Mesenteric fat pad (tissue), 1 donor: ENCODE measurements at places on chromosomes 16 and 17. TPM values are rescaled to one million over a fixed set of nuclear protein-coding genes. Genes with fewer than 3 reads are reported as not detected.

Gene PRKCA
- 14.9 TPM for total RNA-seq

Gene CDR2L
- 29.9 TPM for total RNA-seq

Gene AXIN2
- 26.9 TPM for total RNA-seq

Gene TOM1L1
- 16.4 TPM for total RNA-seq

Gene MINK1
- total RNA-seq, result 60.3 TPM

Gene ATXN2L
- 106 TPM for total RNA-seq

Gene KRT32
- not detected for total RNA-seq

Gene MEFV
- 6.0 TPM for total RNA-seq

Gene KLHL10
- 0.74 TPM for total RNA-seq

Gene SPATA32
- not detected for total RNA-seq

Gene MAF
- total RNA-seq, result 100 TPM

Gene SERPINF2
- total RNA-seq, result 29.3 TPM

Gene KCNJ2
- 3.2 TPM for total RNA-seq

Gene WBP2
- total RNA-seq, result 125 TPM

Gene AIPL1
- total RNA-seq, result not detected

Gene AANAT
- total RNA-seq, result not detected

Gene BBS2
- total RNA-seq, result 24.9 TPM

Gene MARF1
- total RNA-seq, result 51.4 TPM

Gene C16orf86
- 2.9 TPM for total RNA-seq

Gene TPSAB1
- total RNA-seq, result 10.7 TPM

Gene PRSS8
- 0.51 TPM for total RNA-seq

Gene GAS2L2
- total RNA-seq, result 1.2 TPM

Gene THUMPD1
- total RNA-seq, result 26.1 TPM

Gene GPR179
- total RNA-seq, result not detected

Gene ARSG
- 4.3 TPM for total RNA-seq

Gene DOC2B
- 41.5 TPM for total RNA-seq

Gene ASPHD1
- 0.67 TPM for total RNA-seq

Gene KRT20
- 1.2 TPM for total RNA-seq

Gene RTN4RL1
- 11.2 TPM for total RNA-seq

Gene IQCK
- total RNA-seq, result 9.7 TPM

Gene CIITA
- 10.0 TPM for total RNA-seq

Gene APOH
- total RNA-seq, result not detected

Gene KRTAP3-2
- not detected for total RNA-seq

Gene CDRT15L2
- total RNA-seq, result not detected

Gene MT1M
- total RNA-seq, result 367 TPM

Gene RBBP6
- 46.1 TPM for total RNA-seq

Gene CCL4
- total RNA-seq, result 25.3 TPM

Gene FOXN1
- not detected for total RNA-seq

Gene CD300LF
- total RNA-seq, result 2.8 TPM

Gene CLEC10A
- 20.6 TPM for total RNA-seq

Gene HBA2
- 248 TPM for total RNA-seq

Gene ADORA2B
- total RNA-seq, result 0.55 TPM

Gene TEKT5
- total RNA-seq, result not detected

Gene KRT15
- total RNA-seq, result not detected

Gene GLP2R
- 6.7 TPM for total RNA-seq

Gene CHAD
- total RNA-seq, result 0.39 TPM

Gene NPIPB2
- 10.9 TPM for total RNA-seq

Gene FZD2
- 3.9 TPM for total RNA-seq

Gene PPP1R1B
- 33.1 TPM for total RNA-seq

Gene AMFR
- total RNA-seq, result 113 TPM

Gene PAM16
- total RNA-seq, result 38.2 TPM

Gene IGSF6
- 14.7 TPM for total RNA-seq

Gene SLC5A11
- 0.16 TPM for total RNA-seq

Gene CACNG1
- total RNA-seq, result not detected

Gene NR1D1
- 15.5 TPM for total RNA-seq

Gene RPTOR
- total RNA-seq, result 31.6 TPM
